ENCODE measurements at places on chromosomes 12 and 14. TPM values are rescaled to one million over a fixed set of nuclear protein-coding genes. Genes with fewer than 3 reads are reported as not detected.
A peak's percentile ranks its signal among the peaks of the same experiment; 100 is the strongest.

DNA sequence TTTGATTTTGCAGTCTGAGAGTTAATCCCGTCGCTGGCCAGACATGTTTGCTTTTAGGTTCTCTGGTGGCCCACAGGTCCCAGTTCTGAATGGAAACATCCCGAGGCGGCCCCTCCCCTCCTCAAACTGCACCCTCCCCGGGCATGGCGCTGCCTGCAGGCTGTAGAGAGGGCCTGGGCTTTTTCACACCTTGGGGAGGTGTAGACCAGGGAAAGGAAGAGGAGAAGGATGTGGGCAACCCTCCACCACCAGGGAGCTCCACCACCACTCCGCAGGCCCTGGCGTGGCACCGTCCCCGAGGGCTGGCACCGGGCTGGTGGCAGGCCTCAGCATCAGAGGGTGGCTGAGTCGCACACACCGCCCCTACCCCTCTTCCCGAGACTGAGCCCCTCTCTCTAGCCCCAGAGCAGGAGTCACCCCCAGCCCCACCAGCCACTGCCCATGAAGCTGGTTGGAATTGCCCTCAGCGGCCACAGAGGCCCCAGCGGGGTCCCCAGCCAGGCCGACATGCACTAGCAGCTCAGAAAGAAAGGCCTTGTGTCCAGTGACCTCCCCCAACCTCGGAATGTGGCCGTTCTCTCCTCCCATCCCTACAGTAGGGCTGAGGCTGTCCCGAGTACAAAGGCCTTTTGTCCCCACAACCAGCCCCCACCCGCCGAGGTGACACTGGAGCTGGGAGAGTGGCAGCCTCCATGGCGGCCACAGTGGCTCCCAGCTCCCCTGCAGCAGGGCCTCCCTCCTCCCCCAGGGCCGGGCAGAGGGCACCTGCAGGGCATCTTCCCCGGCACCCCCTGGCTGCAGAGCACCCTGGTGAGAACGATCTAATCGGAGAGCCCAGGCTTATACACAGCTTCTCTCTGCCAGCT lies 23.5 kb upstream of the INF2 start:
- no peaks in the 10 kb centered on the region for H3K36me3 ChIP-seq
- no peak for DNase-seq
- H3K4me1 ChIP-seq = peaks cover 36% of the 10 kb centered on the region
- H3K4me3 ChIP-seq = no peak overlapping the region
- peak overlapping the region; percentile 95 for H3K27ac ChIP-seq

- no peak overlapping the region for H3K4me3 ChIP-seq
- no peak overlapping the region for H3K27ac ChIP-seq
- H3K4me1 ChIP-seq = 0 out of 2 replicates have a peak, but pooled peaks cover 4% of the 10 kb centered on the region
- no peak for DNase-seq
Observed at GRCh38 chr12:66160704-66161103, 9.1 kb downstream of the TMBIM4 start.

DNA sequence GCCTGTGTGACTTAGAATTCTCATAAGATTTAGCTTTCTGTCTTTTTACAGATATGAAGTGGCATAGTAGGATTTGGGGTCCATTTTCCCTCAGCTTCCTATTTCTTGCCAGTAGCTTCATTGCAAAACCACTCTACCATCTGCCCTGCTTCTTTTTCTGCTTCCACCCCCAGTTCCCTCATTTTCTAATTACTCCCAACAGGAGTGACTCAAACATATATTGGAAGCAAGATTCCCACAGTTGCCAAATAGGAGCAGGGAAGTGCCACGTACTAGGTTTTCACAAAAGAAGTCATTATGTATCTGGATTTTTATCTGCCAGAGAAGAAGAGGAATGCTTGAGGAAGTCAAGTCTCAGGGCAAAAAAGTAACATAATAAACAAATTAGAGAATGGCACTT lies 64.1 kb downstream of the ANO4 start:
- no peaks in the 10 kb centered on the region for H3K36me3 ChIP-seq
- no peaks in the 10 kb centered on the region for H3K27me3 ChIP-seq
- no peak overlapping the region for H3K4me3 ChIP-seq
- no peak for DNase-seq
- H3K4me1 ChIP-seq = no peaks in the 10 kb centered on the region

DNA sequence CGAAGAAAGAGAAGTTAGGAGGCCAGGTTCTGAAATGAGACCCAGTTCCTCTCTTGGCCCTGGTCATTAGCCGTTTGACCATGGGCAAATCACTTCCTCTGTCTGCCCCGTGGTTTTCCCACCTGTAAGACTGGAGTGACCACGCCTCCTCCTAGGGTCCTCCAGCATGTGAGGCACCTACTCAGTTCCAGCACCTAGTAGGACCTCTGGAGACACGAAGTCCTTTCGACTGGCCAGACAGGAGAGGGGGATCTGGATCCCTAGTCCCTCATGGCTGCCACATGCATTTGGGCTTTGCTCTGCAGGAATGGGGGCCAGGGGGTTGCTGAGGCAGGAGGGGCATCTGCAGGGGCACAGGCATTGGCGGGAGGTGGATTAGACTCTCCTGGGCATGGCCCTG lies 16.3 kb downstream of the TRPV4 start:
- no peaks in the 10 kb centered on the region for H3K27me3 ChIP-seq
- H3K27ac ChIP-seq = no peak overlapping the region
- H3K4me3 ChIP-seq = no peak overlapping the region
- H3K4me1 ChIP-seq = peaks cover 9% of the 10 kb centered on the region
- no peak for DNase-seq
- H3K36me3 ChIP-seq = no peaks in the 10 kb centered on the region

GRCh38 chr14:77014004-77014604 lies 14.4 kb downstream of the IRF2BPL start:
- H3K4me1 ChIP-seq = no peaks in the 10 kb centered on the region
- H3K27me3 ChIP-seq = no peaks in the 10 kb centered on the region
- H3K4me3 ChIP-seq = no peak overlapping the region
- no peak for DNase-seq
- no peaks in the 10 kb centered on the region for H3K36me3 ChIP-seq
- peak overlapping the region; percentile 45 for H3K27ac ChIP-seq

- no peak overlapping the region for H3K27ac ChIP-seq
- H3K27me3 ChIP-seq = no peaks in the 10 kb centered on the region
- no peaks in the 10 kb centered on the region for H3K4me1 ChIP-seq
- H3K4me3 ChIP-seq = no peak overlapping the region
Observed at GRCh38 chr14:22653012-22653621, 9.0 kb upstream of the OR6J1 start.

GRCh38 chr14:53596853-53597525 lies 359.6 kb downstream of the BMP4 start:
- no peak for DNase-seq
- H3K36me3 ChIP-seq = no peaks in the 10 kb centered on the region
- no peaks in the 10 kb centered on the region for H3K4me1 ChIP-seq
- no peak overlapping the region for H3K27ac ChIP-seq

GRCh38 chr12:93790472-93791152 lies 113.4 kb downstream of the CRADD start:
- no peak for DNase-seq
- H3K27me3 ChIP-seq = no peaks in the 10 kb centered on the region
- no peak overlapping the region for H3K4me3 ChIP-seq

GRCh38 chr14:54743382-54743781 lies 159.2 kb downstream of the GCH1 start:
- no peak overlapping the region for H3K27ac ChIP-seq
- H3K4me1 ChIP-seq = no peaks in the 10 kb centered on the region
- DNase-seq = no peak
- no peaks in the 10 kb centered on the region for H3K36me3 ChIP-seq

DNA sequence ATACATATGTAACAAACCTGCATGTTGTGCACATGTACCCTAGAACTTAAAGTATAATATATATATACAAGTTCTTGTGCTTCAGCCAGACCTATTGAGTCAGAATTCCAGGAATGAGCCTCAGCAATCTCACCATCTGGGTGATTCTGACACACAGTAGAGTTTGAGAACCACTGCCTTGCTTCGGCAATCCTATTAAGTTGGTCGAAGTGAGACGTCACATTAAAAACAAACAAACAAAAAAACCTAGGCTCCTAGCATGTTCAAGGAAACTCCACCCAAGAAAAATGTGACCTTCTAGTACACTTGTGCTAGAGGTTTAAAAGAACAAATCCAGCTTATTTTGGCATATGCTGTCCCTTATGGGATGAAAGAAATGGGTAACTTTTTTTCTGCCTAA lies 115.8 kb downstream of the SINHCAF start:
- H3K4me3 ChIP-seq = no peak overlapping the region
- DNase-seq = no peak
- peaks cover 6% of the 10 kb centered on the region for H3K27me3 ChIP-seq
- H3K36me3 ChIP-seq = no peaks in the 10 kb centered on the region
- no peaks in the 10 kb centered on the region for H3K4me1 ChIP-seq
- H3K27ac ChIP-seq = no peak overlapping the region

- no peak overlapping the region for H3K4me3 ChIP-seq
- no peaks in the 10 kb centered on the region for H3K36me3 ChIP-seq
Observed at GRCh38 chr12:108198043-108198442, 69.0 kb downstream of the WSCD2 start.

DNA sequence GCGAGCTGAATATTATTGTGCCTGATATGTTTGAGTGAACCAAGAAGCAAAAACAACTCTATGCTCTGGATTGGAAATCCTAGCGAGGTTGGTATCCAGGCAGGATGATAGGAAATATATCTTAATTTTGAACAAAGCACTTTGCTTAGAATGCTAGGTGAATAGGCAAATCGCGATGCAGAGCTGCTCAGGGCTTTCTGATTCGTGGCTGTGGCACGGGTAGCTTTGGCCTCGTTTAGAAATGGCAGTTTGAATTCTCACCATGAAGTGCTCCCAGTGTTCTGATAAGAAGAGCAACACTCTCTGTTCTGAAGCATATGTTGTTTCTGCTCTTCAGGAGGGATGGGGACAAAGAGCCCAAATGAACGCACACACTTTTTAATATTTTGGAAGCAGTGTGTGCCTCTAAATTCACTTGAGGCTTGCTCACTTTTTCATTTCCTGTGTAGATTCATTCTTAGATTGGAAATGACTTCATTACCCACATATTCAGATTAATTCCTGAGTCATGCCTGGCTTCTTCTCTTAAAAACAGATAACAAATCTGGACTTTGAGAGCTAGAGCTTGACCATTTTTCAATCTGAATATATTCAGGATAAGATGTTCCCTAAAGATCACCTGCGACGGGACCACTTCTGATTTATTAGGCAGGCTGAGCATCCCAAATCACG lies 200.9 kb downstream of the RPAP3 start:
- no peaks in the 10 kb centered on the region for H3K36me3 ChIP-seq
- DNase-seq = no peak
- no peak overlapping the region for H3K4me3 ChIP-seq
- no peaks in the 10 kb centered on the region for H3K4me1 ChIP-seq
- no peak overlapping the region for H3K27ac ChIP-seq

GRCh38 chr14:64968167-64968566 lies 4.0 kb downstream of the RAB15 start:
- H3K36me3 ChIP-seq = no peaks in the 10 kb centered on the region
- DNase-seq = no peak
- H3K27me3 ChIP-seq = no peaks in the 10 kb centered on the region
- H3K4me3 ChIP-seq = no peak overlapping the region

DNA sequence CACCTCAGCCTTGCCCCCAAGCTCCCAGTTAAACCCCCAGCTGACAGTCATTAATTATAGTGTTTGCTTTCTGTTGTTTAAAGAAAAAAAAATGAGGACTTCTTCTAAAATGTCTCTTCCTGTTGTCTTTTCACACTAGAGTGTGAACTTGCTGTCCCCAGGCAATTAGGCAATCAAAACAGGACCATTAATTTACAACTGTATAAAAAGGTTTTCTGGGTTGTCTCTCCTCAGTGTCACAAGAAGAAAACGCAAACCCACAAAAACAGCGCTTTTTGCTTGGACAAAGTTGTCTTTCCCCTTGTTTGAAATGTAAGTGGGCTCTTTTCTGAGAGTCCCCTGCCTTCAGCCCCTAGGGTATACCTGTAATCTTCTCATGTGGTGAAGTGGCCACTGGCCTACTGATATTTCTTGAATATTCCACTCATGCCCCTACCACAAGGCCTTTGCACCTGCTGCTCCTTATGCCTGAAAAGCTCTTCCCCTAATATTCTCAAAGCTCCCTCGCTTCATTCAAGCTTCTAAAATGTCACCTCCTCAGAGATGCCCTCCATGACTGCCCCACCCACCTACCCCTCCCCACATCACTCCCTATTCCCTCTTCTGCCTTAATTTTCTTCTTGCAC lies 158.9 kb upstream of the PWP1 start:
- no peaks in the 10 kb centered on the region for H3K36me3 ChIP-seq
- H3K4me1 ChIP-seq = no peaks in the 10 kb centered on the region
- no peak overlapping the region for H3K4me3 ChIP-seq
- no peak overlapping the region for H3K27ac ChIP-seq
- no peak for DNase-seq

- H3K4me1 ChIP-seq = no peaks in the 10 kb centered on the region
- no peak overlapping the region for H3K27ac ChIP-seq
- peak; percentile 35 for DNase-seq
- H3K4me3 ChIP-seq = no peak overlapping the region
- H3K36me3 ChIP-seq = no peaks in the 10 kb centered on the region
Observed at GRCh38 chr14:31360919-31361662, 59.3 kb downstream of the HEATR5A start.

TECPR2 gene
- total RNA-seq = 15.5 TPM

KLRB1 gene
- total RNA-seq = not detected

CBLN3 gene
- 1.0 TPM for total RNA-seq

TMEM132C gene
- total RNA-seq = not detected

PEBP1 gene
- total RNA-seq = 168 TPM

Data from Panc1 (cell line).